Stimulated activated CD8-positive, alpha-beta memory T cell treated with anti-CD3 and anti-CD28 coated beads, Interleukin-7, amount 100 ng/mL, for 1 hour (primary cell): ENCODE measurements at places on chromosomes 1 and 21.

DNA sequence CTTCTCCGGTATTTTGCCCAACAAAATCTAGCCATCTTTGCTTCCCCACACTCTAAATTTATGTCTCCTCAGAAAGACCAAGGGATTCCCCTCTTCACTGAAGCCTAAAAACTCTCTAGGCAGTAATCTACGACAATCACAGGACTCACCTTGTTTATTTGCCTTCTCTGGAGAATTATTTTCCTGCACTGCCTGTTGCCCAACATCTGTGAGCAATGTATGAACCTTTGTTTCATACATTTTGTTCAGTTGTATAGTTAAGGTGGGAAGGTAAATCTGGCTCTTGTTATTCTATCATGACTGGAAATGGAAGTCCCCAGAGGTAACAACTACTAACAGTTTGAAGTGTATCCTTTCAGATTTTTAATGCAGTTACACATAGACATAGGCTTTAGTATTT, 2.2 kb downstream of the COPA start:
- DNase-seq = no peak

DNA sequence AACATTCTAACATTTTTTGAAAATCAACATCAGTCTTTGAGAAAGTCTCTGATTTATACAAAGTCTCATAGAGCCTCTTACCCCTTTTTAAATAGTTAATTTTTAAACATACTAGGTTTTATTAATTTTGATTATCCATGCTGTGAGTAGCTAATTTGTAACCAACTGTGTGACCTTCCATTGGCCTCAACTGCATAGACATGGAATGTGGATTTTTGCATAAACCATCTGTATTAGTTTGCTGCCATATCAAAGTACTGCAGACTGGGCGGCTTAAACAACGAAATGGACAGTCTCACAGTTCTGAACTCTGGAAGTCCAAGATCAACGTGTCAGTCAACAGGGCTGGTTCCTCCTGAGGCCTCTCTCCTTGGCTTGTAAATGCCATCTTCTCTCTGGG, 89.2 kb upstream of the AJAP1 start:
- no peak for DNase-seq

- no peak for DNase-seq
These were observed 7.1 kb upstream of the CLDN19 start for GRCh38 chr1:42747125-42747524.

- DNase-seq = no peak
These were observed 20.7 kb upstream of the LAX1 start for GRCh38 chr1:203744075-203744972.

GRCh38 chr1:110390096-110390495, 730 bp downstream of the SLC16A4 start:
- DNase-seq = no peak

DNA sequence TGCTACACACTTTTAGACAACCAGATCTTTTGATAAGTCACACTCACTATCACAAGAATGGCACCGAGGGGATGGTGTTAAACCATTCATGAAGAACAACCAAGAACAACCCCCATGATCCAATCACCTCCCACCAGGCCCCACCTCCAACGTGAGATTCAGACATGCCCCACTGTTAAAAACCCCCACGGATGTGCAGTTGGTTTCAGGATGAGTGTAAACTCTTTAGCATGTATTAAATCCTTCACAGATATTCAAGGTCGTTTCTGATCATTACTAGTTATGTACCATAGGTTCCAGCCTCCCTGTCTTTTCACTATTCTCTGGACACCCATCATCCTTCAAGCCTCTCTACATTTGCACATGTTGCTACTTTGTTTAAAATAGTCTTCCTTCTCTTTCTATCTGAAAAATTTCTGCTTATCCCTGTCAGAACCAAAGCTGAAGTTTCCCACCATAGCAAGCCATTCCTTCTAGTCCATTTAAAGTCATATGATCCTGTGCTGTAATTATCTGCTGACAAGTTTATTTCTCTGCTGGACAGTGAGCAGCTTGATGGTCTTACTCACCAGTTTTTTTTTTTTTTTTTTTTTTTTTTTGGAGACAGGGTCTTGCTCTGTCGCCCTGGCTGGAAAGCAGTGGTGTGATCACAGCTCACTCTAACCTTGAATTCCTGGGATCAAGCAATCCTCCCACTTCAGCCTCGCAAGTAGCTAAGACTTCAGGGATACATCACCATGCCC, 36.8 kb downstream of the MAP10 start:
- no peak for DNase-seq

GRCh38 chr1:225539575-225539974, 111.7 kb upstream of the LBR start:
- DNase-seq = no peak

DNA sequence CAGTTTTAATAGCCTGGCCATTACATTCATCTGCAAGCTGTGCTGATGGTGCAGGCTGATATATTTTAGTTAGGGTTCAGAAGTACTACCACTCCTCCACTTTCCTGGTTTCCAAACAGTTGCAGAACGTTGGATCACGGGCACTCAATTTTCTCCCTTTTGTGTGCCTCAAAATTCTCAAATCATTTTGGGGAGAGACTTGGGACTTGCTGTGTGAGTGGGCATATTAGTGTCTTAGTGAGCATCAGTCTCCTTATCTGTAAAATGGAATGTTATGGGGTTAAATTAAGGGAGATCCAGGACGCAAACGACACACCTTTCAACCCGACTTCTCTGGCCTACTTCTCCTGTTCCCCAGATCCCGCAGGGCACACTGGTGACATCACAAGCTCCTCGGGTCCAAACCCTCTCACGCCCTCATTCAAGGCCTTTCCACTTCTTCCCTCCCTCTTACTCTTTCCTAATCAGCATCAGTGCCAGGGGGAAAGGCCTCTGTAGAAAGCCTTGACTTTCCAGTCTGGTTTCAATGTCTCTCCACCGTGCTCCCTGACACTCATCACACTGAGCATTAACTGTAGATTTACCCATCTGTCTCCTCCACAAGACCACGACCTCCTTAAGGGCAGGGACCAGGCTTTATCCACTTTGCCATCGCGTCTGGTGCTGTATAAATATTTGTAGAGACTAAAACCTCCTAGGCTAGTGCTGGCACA, 1.2 kb downstream of the PIGP start:
- DNase-seq = no peak

DNA sequence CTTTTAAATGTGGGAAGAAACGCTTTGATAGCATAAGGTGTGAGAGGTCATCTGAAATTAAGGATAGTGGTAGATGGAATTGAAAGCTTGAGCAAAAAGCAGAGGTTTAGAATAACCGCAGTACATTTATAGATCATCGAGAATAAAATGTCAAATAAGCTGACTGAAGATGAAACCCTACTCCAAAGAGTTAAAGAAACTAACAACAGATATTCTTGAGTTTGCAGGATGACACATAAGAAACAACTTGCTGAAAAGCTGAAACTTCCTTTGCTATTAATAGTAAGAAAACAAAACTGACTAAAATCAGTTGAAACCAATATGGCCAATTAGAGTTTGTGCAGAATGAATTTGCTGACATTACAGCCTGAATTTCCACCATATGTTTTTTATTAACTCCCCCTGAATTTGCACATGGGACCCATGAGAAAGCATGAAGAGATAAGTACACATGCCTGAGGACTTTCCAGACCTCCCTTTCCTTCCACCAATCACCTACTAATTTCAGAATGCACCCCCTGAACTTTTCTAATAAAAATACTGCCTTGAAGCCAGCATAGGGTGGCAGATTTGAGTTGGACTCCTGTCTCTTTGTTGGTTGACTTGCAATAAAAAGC, 1.7 kb upstream of the C1orf185 start:
- DNase-seq = no peak

DNA sequence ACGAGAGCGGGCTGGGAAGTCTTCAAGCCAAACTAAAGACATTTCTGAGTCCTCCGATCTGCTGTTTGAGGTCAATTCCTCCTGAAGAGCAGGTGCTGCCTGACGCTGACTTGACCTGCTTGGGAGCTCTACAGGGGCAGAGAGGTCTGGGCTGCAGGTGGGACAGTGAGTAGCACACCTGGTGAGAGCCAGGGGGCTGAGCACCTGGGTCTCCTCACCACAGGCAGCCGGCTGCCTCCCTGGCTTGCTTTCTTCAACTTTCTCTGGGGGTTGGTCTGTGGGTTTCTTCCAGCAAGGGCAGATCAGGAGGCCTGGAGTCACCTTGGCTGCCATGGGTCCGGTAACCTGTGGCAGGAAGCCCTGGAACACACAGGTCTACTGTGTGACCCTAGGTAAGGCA, 107.4 kb upstream of the EDN2 start:
- no peak for DNase-seq

GRCh38 chr1:154430903-154431302, 25.8 kb downstream of the IL6R start:
- no peak for DNase-seq

GRCh38 chr1:65064981-65065380, 83.0 kb upstream of the AK4 start:
- DNase-seq = no peak

- DNase-seq = no peak
These were observed 42.9 kb upstream of the PLA2G2C start for GRCh38 chr1:20229171-20229570.

GRCh38 chr1:231610388-231610787, 16.2 kb upstream of the DISC1 start:
- no peak for DNase-seq

GRCh38 chr1:219099307-219099706, 74.4 kb upstream of the LYPLAL1 start:
- no peak for DNase-seq

GRCh38 chr1:68103011-68103545, 52.7 kb upstream of the DIRAS3 start:
- DNase-seq = no peak

DNA sequence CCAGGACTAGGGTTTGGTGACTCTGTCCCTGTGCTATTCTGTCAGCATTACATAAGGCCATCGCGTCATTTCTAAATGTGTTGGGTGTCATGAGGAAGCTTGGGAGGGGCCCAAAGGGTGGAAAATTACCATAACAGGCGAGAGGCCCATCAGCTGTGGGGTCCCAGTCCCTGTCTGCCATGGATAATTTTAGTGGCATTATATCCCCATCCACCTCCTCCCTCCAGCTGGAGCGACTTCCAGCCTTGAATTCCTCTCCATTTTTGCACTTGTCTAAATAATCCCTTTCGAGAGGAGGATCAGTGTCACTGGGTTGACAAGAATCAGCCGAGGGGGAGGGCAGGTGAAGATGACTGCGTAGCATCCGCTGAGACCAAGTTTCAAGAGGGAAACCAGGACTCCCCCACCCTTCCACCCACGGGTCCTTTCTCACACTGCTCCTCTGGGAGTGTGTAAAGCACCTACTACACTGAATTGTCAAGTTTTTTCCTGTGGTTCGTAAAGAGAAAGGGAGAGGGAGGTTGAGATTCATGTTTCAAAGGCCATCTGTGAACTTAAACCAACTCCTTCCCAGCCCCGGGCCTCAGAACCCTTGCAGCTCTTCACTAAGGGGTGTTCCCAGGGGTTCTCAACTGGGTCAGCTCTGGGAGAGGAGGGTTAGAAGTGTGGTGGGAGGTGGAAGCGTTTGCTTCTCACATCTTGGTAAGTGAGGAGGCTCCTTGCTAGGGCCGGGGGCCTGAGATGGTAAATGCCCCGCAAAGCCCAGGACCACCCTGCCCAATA, 29.2 kb downstream of the VASH2 start:
- no peak for DNase-seq

DNA sequence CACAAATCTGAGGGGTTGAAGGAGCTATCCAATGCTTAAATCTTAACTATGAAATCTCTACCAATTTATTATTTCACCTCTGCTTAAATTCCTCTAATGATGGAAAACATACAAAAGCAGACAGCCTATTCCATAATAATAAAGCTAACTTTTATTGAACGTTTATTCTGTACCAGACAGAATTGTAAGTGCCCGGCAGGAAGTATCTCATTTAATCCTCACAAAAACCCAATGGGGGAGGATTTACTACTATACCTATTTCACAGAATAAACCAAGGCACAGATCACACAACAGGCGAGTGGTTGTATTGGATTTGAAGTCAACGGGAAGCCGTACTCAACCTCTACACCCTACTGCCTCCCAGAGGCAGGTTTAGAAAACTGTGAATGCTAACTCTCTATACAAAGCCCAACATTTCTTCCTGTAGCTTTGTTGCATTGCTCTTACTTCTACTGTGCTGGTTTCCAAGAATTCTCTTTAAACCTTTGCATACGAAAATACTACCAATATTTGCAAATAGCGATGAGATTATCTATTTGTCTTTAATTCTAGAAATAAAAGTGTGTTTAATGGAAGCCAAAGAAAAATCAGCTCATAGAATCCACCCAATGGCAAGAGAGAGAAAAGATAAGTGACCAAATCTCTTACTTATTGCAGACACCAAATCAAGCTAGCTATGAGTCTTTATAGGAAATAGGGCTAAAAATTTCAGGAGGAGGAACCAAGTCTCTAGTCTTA, 33.5 kb upstream of the C1orf53 start:
- DNase-seq = peak; percentile 5

DNA sequence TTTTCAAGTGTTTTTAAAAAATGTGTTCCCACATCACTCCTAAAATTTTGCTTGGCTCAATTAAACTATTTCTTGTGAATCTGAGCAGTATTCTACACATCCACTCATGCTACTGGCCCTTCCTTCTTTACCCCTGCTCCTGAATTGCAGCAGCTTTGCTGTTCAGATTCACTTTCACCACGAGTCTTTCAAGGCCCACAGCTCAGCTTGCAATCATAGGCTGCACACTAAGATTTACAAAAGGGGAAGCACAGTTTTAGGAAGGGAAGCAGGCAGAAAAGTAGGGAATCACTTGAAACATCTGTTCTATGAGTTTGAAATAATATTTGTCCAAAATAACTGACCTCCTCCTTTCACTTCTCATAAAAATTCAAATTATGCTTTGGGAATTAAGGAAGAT, 70.9 kb upstream of the EDEM3 start:
- no peak for DNase-seq

GRCh38 chr1:56229186-56229585, 350.2 kb downstream of the PLPP3 start:
- no peak for DNase-seq

DNA sequence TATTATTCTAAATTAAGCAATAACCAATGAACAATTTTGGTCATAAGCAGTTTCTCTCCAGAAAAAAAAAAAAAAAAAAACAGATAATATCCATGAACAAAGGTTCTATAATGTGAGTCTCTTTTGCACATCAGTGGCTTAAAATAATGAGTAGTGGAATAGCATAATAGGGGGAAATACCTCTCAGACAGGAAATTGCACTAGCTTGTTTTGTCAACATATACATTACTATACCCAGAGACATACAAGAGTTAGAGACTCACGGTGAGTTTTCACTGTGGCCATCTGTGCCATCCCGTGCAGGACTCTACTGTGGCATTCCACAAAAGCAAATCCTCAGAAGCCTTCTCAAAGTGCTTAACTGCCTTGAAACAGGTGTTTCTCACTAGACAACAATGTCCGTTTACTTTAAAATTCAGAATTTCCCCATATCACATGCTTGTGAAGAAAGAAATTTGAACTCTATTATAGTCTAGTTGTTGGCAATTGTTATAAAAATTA, 697.9 kb downstream of the USP25 start:
- DNase-seq = no peak

- DNase-seq = no peak
These were observed 18.5 kb downstream of the WLS start for GRCh38 chr1:68213843-68214242.

GRCh38 chr1:14724678-14725077, 126.2 kb downstream of the KAZN start:
- no peak for DNase-seq
